ENCODE measurements at places on chromosomes 4 and X.
A peak's percentile ranks its signal among the peaks of the same experiment; 100 is the strongest.

- DNase-seq: peak; percentile 24
Observed at GRCh38 chrX:9530848-9531274, 66.0 kb downstream of the TBL1X start.

- DNase-seq: no peak
Observed at GRCh38 chr4:27154706-27155105, 294.1 kb downstream of the STIM2 start.

DNA sequence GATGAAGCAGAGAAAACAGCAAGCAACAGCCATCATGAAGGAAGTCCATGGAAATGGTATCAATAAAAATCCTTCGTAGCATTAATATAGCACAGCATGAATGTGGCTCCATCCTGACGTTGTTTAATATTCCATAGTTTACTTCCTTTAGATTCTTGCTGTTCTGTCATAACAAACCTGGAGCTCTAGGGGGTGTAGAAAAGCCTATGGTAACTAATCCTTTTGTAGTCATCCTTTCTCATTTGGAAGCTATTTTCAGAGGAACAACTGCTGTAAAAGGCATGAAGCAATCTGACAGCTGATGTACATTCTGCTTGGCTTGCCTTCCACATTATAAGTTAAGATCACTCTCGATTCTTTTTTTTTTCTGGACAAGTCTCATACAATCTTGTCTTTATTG lies 914 bp downstream of the MYOZ2 start:
- DNase-seq: no peak

GRCh38 chrX:49246541-49246940 lies 11.3 kb downstream of the CCDC22 start:
- no peak for DNase-seq

DNA sequence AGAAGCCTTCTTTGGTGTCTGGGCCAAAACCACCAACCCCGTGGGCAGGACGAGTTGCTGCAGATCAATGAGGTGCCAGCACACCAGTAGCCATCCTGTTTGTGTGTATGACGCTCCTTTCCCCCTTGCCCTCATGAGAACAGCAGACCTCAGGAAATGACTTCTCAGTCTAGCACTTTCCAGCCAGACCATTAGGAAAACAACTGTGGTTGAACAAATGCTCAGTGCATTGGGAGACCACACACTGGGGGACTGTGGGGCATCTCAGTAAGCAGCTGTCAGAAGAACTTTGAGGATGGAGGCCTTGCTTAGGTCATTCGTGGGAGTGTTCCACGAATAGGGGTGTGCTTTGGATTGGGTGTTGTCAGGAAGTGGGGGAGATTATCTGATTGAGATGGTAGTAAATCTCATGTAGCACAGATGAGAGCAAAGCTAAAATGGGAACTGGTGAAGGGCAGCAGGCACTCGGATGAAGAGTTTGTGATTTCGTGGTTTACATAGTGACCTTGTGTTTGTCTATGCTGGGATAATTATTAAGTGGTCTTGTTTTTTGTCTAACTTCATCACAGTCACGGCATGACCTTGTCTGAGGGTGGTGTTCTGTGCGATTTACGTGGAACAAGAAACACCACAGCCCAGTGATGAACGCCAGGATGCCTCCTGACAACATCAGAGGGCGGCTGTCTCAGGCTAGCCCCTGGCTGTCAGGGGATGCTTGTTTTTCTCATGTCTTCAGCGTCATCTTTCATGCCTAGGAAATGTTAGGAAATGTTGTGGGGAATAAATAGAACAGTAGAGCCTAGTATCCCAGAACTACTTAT lies 70.1 kb downstream of the USP46 start:
- DNase-seq: peak; percentile 18

Measured in activated CD8-positive, alpha-beta memory T cell treated with anti-CD3 and anti-CD28 coated beads for 1 hour (primary cell).